ENCODE measurements at places on chromosomes 4 and X. TPM values are rescaled to one million over a fixed set of nuclear protein-coding genes. Genes with fewer than 3 reads are reported as not detected.

ADH7 gene
- not detected for polyA plus RNA-seq

CD38 gene
- 1.2 TPM for polyA plus RNA-seq

CMC4 gene
- 8.9 TPM for polyA plus RNA-seq

ADGRG4 gene
- polyA plus RNA-seq, result not detected

DCTD gene
- 124 TPM for polyA plus RNA-seq

PRR32 gene
- polyA plus RNA-seq, result 0.09 TPM

NPFFR2 gene
- polyA plus RNA-seq, result 0.47 TPM

EMCN gene
- 174 TPM for polyA plus RNA-seq

PABPC1L2B gene
- polyA plus RNA-seq, result not detected

MSX1 gene
- 1.4 TPM for polyA plus RNA-seq

CAPN6 gene
- polyA plus RNA-seq, result 25.6 TPM

TRMT10A gene
- polyA plus RNA-seq, result 13.4 TPM

PNMA5 gene
- 0.16 TPM for polyA plus RNA-seq

GPR119 gene
- polyA plus RNA-seq, result not detected

SCRG1 gene
- polyA plus RNA-seq, result 0.53 TPM

LETM1 gene
- polyA plus RNA-seq, result 25.7 TPM

CXXC4 gene
- polyA plus RNA-seq, result 8.7 TPM

SMR3B gene
- polyA plus RNA-seq, result not detected

TMEM31 gene
- polyA plus RNA-seq, result 1.2 TPM

LRCH2 gene
- 13.7 TPM for polyA plus RNA-seq

CYBB gene
- 11.1 TPM for polyA plus RNA-seq

VCX gene
- not detected for polyA plus RNA-seq

TSPAN6 gene
- 138 TPM for polyA plus RNA-seq

TRIM75 gene
- not detected for polyA plus RNA-seq

PCDH7 gene
- polyA plus RNA-seq, result 19.1 TPM

F9 gene
- polyA plus RNA-seq, result not detected

NR0B1 gene
- polyA plus RNA-seq, result 0.32 TPM

HTRA3 gene
- polyA plus RNA-seq, result 7.0 TPM

CPLX1 gene
- 4.0 TPM for polyA plus RNA-seq

COX18 gene
- 15.3 TPM for polyA plus RNA-seq

RADX gene
- polyA plus RNA-seq, result 5.2 TPM

SLC16A2 gene
- polyA plus RNA-seq, result 27.4 TPM

TRPC5OS gene
- 0.17 TPM for polyA plus RNA-seq

TENM3 gene
- 21.5 TPM for polyA plus RNA-seq

ZNF157 gene
- 0.97 TPM for polyA plus RNA-seq

ZNF81 gene
- polyA plus RNA-seq, result 6.7 TPM

MAP3K15 gene
- 8.3 TPM for polyA plus RNA-seq

ITGB1BP2 gene
- polyA plus RNA-seq, result 1.5 TPM

GALNTL6 gene
- polyA plus RNA-seq, result 1.0 TPM

SYP gene
- 2.4 TPM for polyA plus RNA-seq

PDLIM5 gene
- 48.9 TPM for polyA plus RNA-seq

UGT2A1 gene
- 4.9 TPM for polyA plus RNA-seq

Measured in renal cortex interstitium (tissue), 15 donors.